ENCODE measurements at places on chromosomes 2 and 18.

GRCh38 chr2:237694415-237695194 is 67.2 kb downstream of the LRRFIP1 start:
- DNase-seq, result no peak

DNA sequence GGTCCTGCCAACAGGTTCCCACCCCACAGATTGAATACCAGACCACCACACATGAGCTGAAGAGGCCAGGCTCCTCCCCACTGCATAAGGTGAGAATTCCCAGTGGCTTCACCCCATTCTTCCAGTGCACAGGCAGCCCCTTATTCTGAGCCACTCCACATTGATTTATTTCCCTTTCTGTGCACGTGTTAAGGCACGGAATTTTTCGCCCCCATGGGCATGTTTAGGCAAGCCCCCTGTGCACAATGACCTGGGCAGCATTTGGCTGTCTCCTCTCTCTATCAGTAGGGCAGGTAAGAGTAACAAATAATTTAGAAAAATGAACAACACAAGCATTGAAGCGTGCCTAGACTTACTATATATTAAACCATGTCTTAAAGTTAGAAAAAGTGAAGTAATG is 15.2 kb upstream of the CHAC2 start:
- no peak for DNase-seq

DNA sequence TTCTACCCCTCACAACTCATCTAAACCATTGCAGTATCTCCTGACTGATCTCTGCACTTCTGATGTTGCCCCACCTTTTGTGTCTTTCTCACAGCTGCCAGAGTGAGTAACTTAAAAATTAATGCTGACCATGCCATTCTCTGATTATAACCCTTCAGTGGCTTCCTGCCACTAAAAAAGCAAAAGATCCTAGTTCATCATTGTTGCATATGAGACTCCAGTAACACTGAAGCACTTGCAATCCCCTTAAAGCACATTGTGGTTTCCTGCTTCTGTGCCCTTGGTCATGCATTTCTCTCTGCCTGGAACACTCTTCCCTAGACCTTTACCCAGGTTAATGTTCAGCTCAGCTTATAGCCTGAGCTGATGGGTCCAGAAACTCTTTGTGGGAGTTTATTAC is 95.1 kb upstream of the WDSUB1 start:
- peak; percentile 82 for DNase-seq

DNA sequence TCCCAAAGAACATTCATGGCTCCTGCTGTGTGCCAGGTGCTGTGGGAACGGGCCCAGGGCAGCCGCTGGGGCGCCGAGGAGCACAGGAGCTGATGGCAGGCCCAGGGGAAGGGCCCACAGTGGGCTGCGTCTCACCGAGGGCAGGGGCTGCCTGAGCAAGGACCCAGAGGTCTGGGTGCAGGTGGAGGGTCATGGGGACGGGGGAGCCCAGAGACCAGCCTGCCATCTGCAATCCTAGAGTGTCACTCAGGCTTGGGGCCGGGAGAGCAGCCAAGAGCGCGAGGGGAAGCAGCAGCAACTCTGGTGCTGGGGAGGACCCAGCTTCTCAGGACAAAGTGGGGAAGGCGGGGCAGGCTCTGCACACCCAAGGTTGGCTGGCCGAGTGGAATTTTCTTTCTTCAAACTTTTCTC is 207.4 kb downstream of the HDAC4 start:
- DNase-seq, result no peak

GRCh38 chr18:12256951-12257350 is 2.8 kb downstream of the CIDEA start:
- peak; percentile 32 for DNase-seq

DNA sequence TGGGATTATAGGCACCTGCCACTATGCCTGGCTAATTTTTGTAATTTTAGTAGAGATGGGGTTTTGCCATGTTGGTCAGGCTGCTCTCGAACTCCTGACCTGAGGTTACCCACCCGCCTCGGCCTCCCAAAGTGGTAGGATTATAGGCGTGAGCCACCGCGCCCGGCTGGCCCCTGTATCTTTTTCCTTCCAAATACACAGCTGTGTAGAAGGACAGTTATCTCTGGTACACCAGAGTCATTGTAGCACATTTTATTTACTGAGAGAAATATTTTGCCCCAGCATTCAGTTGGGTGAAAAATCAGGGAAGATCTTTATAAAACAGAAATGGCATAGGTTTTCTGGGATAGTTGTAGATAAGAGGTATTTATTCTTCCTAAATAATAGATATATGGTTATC is 23.5 kb upstream of the POLR1B start:
- no peak for DNase-seq

- DNase-seq, result no peak
Observed at GRCh38 chr2:154556607-154557006, 141.9 kb upstream of the KCNJ3 start.

DNA sequence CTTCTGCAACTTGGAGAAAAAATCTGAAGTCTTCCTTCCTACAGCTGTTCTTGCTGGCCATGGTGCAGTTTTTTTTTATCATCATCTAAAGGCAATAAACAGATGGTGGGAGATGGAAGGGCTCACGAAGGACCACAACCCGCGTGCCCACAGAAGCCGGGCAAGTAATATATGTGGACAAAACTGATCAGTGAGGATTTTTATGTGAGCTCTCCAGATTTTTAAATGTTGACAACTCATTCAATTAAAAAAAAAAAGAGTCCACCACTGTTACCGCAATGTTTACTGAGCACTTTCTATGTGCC is 55.9 kb upstream of the CREB1 start:
- no peak for DNase-seq

GRCh38 chr18:56112984-56113383 is 525.0 kb upstream of the TCF4 start:
- no peak for DNase-seq

- no peak for DNase-seq
Observed at GRCh38 chr18:38847326-38847725, 1281.7 kb upstream of the CELF4 start.

DNA sequence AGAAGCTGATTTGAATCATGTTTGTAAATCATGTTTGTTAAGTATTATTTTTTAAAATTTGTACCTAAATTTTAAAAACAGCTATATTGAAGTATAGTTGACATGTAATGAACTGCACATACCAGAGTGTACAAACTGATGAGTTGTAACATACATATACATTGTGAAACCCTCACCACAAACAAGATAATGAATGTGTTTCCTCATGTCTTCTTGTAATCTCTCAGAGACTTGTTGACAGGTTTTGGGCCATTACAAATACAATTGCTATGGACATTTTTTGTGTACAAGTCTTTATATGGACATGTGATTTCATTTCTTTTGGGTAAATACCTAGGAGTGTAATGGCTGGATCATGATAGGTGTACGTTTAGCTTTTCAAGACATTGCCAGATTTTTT is 21.5 kb downstream of the WDR43 start:
- DNase-seq, result no peak

- DNase-seq, result no peak
Observed at GRCh38 chr18:62085756-62086155, 101.1 kb downstream of the PIGN start.

DNA sequence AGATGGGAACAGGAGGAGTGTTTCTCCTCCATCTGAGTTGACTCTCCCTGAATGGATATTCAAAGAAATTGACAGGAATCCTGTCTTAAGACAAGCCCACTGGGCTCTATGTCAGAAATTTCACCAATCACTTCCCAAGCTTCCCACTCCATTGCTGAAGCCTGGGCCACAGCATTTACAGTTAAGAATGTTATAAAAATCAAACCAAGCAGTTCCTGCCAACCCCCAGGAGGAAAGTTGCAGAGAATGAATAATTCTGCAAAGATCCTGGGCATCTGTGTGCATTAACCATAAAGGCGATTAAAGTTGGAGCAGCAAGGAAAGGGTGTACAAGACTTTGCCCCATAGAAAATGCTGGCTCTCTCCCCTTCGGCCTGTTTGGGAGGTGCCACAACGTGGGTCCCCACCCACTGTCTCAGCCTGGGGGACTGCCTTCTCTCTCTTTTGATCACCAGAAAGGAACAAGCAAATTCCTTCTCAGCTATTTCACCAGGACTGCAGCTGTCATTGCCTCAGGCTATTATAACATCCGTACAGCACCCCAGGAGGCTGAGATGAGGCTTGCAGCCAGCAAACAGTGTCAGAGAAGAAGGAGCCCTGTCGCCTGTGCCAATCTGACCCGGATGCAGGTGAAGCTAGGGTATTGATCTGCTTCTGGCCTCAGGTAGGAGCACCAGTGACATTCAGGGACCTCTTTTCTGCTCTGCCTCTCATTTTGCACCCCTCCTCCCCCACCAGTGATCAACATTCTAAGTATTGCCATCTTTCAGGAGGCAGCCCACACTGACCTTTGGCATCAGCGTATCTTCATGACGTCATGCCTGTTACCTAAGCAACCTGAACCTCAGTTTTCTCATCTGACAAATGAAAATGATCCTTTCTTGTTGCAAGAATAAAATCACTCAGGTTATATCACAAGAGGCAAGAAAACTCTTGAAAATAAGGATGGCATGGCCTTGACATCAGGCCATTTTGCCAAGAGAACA is 219.0 kb downstream of the SH3BP4 start:
- peak; percentile 89 for DNase-seq

DNA sequence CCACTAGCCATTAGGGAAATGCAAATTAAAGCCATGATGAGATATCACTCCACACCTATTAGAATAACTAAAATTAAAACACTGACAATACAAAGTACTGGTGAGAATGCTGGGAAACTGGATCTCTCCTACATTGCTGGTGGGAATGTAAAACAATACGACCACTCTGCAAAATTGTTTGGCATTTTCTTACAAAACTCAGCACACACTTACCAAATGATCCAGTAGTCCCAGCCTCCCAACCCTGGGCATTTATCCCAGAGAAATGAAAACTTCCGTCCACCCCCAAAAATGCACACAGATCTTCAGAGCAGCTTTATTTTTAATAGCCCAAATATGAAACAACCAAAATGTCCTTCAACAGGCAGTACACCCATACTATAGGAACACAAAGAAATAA is 8.9 kb upstream of the TMSB10 start:
- no peak for DNase-seq

- no peak for DNase-seq
Observed at GRCh38 chr2:58914733-58915505, 673.8 kb upstream of the FANCL start.

DNA sequence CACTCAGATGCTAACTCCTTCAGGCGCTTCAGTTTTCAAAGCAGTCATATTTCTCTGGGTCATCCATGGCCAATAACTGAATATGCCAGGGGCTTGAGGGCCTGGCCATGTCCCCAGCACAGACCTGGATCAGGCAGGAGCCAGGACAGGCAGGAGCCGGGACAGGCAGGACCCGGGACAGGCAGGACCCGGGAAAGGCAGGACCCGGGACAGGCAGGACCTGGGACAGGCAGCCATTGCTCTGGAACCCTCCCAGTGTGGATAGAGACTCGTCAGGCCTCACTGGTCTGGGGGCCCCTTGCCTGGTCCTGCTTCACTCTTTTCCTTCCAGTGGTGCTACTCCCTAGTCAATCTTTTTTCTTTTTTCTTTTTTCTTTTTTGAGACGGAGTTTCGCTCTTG is 117.5 kb upstream of the TEX51 start:
- no peak for DNase-seq

- DNase-seq, result no peak
Observed at GRCh38 chr2:240300840-240301239, 134.6 kb upstream of the GPC1 start.

DNA sequence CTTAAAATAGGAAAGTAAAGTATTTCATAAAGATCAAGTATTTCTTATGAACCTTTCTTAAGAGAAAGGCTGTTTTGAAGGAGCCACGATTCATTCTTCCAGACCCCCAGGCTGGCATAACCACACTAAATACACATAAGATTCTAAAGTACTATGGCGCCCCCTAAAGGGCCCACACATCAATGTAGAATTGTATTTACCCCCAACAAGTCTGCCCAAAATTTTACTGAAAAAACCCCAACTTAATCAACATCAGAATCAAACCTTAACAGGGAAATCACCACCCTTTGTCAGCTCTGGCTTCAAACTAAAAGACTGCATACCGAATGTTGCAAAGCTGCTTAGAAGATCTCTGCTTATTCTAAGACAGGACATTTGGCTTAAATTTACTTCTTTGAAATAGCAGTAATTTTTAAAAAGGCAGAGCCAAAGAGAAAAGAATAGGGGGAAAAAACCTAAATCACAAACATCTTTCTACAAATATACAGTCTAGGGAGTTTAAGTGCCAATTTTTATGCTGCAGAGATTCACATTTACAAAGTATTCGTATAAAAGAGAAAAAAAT is 20.4 kb upstream of the BCL2 start:
- DNase-seq, result no peak

DNA sequence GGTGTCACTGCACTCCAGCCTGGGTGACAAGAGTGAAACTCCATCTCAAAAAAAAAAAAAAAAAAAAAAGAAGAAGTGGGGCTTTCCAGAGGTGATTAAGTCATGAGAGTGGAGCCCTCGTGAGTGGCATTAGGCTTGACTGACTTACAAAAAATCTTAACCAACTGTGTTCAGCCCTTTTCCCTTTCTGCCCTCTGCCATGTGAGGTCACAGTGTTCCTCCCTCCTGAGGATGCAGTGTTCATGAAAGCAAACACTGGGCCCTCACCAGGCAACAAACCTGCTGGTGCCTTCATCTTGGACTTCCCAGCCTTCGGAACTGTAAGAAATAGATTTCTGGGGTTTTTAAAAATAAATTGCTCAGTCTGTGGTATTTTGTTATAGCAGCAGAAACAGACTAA is 37.0 kb upstream of the METTL21A start:
- peak; percentile 55 for DNase-seq

- DNase-seq, result no peak
Observed at GRCh38 chr2:202762556-202762955, 109.0 kb downstream of the ICA1L start.

GRCh38 chr18:79576686-79577351 is 102.8 kb upstream of the CTDP1 start:
- DNase-seq, result no peak

- no peak for DNase-seq
Observed at GRCh38 chr2:52454962-52455361, 1312.6 kb upstream of the CHAC2 start.

DNA sequence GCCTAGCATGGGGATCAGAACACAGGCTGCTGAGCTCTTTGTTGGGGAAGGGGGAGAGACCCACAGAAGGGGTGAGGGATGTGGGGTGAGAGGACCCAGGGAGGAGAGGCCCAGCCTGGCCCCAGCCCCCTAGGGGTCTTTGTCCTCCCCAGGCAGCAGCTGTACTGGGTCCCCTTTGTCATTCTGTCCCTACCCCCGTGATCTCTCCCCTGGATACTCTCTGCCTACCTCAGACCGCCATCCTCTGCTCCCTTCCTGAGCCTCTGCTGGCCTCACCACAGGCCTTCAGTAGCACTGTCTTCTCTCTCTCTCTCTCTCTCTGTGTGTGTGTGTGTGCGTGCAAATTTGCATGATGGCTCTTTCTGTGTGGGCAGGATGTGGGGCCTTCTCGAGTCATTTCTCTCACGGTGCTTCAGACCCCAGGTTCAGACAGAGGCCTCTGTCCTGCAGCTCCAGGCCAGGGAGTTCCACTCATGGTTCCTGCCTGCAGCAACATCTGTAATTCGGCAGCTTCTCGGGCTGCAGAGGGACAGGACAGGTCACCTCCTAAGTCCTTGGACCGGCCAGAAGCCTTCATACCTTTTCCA is 1.4 kb downstream of the PSD4 start:
- DNase-seq, result no peak

Data from RCC 7860 (cell line).